Non-pigmented ciliary epithelial cell (primary cell): ENCODE measurements at places on chromosomes 16 and 17.
A peak's percentile ranks its signal among the peaks of the same experiment; 100 is the strongest.

GRCh38 chr17:72125742-72126141 lies 4.9 kb downstream of the SOX9 start:
- DNase-seq: no peak

- DNase-seq: no peak
These were observed 12.9 kb downstream of the NLRC3 start for GRCh38 chr16:3564130-3564888.

DNA sequence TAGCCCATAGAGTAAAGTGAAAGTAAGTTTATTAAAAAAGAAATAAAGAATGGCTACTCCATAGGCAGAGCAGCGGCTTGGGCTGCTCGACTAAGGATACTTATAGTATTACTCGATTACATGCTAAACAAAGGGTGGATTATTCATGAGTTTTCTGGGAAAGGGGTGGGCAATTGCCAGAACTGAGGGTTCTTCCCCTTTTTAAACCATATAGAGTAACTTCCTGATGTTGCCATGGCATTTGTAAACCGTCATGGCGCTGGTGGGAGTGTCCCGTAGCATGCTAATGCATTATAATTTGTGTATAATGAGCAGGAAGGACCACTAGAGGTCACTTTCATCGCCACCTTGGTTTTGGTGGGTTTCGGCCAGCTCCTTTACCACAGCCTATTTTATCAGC lies 13.3 kb upstream of the GAS7 start:
- DNase-seq: no peak

DNA sequence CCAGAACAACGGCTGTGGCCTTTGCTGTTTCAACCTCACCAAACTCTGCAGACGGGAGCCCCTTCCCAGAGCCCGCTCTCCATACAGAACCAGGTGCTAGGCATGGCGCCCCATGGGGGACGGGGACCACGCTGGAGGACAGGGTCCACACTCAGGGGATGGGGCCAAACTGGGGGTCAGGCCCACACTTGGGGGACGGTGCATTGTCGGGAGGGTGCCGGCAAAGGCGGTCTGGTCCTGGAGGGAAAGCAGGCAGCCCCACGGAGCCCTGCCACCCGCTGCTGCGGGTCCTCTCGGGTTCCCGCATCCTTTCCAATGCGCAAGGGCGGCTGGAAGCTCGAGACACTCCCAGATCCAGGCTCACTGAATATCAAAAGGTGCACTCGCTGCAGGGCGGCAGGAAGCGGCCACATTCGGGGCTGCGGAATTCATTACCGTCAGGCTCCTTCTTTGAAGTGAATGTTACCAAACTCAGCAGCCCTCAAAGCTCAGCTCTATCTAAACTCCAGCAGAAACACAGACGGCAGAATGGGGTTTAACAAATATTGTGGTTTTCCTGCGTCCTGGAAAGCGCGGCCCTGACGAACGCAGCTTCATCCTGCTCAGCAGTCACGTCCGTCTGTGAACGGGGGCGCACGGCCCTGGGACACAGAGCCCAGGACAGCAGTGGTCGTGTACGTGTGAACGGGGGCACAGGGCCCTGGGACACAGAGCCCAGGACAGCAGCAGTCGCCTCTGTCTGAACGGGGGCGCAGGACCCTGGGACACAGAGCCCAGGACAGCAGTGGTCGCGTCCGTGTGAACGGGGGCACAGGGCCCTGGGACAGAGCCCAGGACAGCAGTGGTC lies 41.3 kb downstream of the LMF1 start:
- no peak for DNase-seq

DNA sequence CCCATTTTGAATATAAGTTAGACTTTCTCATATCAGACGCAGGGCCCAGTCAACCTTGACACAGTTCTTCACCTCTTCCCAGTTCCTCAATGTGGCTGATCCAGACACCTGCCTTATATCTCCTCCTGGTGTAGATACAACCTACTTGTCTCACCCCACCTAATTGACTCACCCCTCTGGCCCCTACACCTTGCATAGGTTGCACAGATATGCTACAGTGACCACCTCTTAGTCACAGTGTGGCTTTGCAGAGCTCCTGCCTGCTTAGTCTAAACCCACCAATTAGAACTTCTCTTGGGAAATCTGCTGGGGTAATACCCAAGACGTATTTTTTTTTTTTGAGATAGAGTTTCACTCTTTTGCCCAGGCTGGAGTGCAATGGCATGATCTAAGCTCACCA lies 16.8 kb downstream of the CHP2 start:
- DNase-seq: no peak

- no peak for DNase-seq
These were observed 3.4 kb upstream of the MMD start for GRCh38 chr17:55424893-55425540.

GRCh38 chr17:56960596-56961538 lies at the start of gene COIL:
TSS of gene COIL (minus strand) at chr17:56961050. CDS start at chr17:56961019, 31 bp downstream.
- peak; percentile 63 for DNase-seq
